ENCODE measurements at places on chromosomes 7 and 10.

DNA sequence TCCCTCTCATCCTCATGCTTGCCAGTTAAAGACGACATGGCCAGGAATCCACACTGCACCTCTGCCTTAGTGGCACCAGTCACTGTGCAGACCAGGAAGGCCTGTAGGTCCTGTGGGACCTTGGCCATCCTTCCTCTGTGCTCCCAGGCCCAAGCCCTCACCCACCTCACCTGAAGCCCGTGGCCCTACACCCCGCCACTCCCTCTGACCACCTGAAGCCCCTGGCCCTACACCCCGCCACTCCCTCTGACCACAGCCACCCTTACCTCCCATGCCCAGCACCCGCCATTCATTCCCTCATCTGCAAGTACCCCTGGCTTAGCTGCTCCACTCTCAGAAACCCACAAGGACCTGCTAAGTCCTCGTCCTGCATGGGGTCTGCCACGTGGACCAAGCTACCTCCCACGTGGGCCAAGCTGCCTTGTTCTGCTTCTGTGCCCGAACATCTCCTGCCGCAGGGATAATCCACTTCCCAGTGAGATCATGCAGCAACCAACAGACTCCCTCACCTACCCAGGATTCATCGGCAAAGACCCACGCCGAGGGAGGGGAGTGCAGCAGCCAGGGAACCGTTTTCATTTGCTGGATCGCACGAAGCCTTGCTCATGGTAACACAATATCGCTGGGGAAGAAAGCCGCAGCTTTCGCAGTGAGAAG is 151.2 kb downstream of the TCERG1L start:
- no peak for DNase-seq

DNA sequence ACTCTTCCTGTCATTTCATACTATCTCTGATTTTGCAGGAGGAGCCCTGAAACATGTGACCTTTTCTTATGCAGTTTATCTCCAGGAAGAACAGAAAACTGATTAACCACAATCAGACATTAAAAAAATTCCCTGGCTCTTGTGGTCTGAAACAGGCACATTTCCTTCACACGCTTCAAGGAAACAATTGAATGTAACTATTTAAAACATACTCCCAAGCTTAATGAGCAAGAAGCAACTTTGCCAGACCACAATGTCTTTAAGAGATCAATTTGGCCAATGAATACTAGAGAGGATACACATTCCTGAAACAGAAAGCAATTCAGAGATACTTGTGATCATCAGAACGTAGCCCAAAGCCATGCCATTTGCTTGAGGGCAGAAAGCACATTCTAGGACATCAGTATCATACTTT is 65.8 kb downstream of the PIP4K2A start:
- no peak for DNase-seq

DNA sequence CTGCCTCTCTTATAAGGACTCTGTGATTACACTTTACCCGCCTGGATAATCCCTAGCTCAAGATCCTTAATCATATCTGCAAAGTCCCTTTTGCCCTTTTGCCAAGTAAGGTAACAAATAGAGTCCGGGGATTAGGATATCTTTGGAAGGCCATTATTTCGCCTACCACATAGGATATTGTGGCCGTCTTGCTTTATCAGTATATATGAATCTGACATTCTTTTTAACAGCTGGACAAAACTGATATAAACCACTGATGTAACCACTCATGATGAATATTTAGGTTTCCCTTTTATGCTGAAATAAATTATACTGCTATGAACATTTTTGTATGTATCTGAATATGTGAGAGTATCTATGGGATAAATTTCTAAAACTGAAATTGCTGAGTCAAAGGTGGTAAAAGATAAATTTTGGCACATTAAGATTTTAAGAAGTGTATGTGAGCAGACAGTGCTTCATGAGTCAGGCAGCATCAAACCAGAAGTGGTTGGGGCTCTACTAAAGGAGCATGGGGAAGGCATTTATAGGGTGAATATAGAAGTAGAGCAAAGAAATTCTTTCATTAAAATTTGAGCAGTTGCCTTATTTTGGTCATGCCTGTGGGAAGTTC is 44.7 kb downstream of the AVL9 start:
- DNase-seq: no peak

GRCh38 chr10:5103481-5103880 is 9.3 kb downstream of the AKR1C3 start:
- DNase-seq: no peak

- no peak for DNase-seq
Observed at GRCh38 chr7:8433477-8434289, at the start of gene NXPH1. NXPH1 (plus strand) TSS chr7:8433609.

- DNase-seq: no peak
Observed at GRCh38 chr10:89567576-89568245, 32.3 kb upstream of the SLC16A12 start.

DNA sequence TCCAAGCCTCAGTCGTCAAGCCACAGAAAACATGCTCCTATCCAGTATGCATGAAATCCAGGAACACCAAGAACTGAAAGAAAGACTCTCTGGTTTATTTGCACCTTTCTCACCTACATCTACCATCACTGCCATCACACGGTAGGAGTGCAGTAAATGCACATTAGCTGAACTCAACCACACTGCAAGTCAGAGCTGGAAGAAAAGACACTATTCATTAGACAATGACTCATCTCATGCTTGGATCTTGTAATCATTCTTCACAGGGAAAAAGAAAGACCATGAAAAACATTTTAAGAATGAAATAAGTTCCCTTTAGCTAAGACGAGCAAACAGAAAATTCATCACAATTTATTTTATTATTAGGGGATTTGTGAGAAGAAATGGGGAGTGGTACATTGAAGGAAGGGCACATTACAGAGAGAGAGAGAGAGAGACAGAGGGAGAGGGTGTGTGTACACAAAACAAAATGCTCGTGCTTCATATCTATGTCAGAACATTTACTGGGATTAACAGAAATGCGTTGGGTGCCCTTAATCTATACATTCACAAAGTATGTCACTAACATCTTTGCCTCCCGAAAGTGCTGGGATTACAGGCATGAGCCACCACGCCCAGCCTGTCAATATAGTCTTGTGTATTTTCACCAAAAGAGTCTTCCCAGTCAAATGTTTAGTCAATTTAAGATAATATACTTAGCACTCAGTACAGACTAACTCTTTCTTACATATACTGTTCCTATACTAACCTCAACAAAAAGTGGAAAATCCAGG is 324.9 kb downstream of the PARD3 start:
- DNase-seq: no peak

GRCh38 chr7:23347033-23347681 is 48.0 kb downstream of the MALSU1 start:
- no peak for DNase-seq

GRCh38 chr10:97456034-97456685 is 10.2 kb downstream of the ZDHHC16 start:
- no peak for DNase-seq

DNA sequence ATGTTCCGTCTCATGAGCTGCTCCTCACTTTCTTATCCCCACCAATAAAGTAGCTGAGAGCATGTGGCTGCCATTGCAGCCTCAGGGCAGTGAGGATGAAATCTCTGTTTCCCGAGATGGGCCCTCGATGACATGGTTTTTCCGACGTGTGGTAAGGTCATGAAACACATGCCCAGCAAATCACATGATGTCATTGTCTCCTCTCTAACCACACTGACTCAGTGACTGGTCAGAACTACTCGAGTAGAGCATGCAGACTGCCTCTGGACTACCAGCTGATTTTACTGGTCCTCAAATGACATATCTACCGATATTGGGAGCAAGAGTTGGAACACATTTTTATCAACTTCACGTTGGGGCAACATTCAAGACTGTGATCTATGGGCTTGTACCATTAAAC is 786.1 kb downstream of the CNTNAP2 start:
- no peak for DNase-seq

DNA sequence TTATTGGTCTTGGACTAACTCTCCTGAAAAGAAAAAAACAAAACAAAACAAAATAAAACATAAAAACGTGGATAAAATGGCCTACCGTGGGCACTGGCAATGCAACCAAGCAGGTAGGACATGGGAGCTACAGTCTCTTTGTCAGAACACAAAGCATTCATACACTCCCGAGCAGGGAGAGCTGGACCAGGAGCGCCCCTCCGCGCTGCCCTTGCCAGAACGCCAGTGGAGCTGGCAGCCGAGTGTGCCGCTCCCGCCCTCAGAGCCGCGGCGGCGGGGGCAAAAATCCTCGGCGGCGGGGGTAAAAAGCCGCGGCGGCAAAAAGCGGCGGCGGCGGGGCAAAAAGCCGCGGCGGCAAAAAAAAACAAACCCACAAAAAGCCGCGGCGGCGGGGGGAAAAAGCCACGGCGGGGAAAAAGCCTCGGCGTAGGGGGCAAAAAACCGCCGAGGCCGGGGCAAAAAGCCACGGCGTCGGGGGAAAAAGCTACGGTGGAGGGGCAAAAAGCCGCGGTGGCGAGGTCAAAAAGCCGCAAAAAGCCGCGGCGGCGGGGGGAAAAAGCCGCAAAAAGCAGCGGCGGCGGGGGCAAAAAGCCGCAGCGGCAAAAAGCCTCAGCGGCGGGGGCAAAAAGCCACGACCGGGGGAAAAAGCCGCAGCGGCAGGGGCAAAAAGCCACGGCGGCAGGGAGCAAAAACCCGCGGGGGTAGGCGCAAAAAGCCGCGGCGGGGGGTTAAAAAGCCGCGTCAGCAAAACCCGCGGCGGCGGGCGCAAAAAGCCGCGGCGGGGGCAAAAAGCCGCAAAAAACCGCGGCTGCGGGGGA is 418.1 kb downstream of the ZNF716 start:
- no peak for DNase-seq

- DNase-seq: no peak
Observed at GRCh38 chr7:5545222-5545914, 121.7 kb upstream of the TNRC18 start.

DNA sequence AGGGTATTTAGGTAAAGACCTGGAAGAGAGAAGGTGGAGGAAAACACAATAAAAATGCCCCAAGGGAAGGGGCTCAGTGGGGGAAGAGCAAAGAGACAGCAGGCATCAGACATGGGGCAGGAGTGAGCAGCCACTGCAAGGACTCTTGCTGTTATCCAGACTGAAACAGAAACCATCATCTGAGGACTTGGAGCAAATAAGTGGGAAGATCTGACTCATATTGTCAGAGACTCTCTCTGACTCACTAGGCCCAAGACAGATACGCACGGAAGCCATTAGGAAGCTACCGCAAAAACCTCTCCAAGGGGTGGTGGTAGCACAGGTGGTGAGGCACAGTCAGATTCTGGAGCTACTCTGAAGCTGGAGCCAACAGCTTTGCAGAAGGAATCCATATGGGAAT is 110.7 kb downstream of the RNF32 start:
- peak; percentile 27 for DNase-seq

DNA sequence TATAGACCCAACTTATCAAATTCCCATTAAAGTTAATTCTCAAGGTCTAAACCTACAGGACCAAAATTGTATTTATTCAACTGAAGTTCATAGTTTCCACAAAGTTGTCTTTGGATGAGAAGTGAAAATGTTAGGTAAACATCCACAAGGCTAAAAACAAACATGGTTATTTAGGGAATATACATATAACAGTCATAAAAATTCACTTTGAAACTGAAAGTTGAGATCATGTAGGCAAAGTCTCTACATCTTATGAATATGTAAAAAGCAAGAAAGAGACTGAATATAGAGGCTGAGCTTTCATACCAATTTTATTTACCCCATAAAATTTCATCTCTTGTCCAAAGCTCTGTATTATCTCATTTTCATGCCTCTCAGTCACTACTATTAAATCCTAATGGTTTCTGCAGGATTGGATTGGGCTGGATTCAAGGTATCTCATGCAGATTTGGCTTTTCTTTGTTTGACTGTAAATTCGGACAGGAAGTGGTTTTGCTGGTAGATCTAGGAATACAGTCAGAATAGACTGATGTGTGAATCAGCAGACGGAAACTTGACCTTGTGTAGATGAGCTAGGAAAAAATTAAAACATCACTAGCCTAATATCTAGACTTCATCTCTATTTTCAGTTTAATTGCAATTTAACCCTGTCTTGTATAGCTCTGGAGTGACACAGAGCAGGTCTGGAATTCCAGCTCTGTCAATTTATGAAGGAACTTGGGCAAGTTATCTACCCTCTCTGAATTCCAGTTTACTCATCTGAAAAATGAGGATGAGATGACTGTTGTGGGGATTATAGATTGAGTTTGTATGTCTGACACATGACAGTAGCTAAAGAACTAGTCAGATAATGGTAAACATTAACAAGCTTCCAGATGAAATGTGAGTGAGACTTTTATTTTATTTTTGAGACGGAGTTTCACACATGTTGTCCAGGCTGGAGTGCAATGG is 27.3 kb upstream of the SKAP2 start:
- DNase-seq: no peak

GRCh38 chr10:14500172-14500765 is 169.5 kb upstream of the FRMD4A start:
- no peak for DNase-seq

GRCh38 chr10:86583983-86584382 is 62.4 kb upstream of the WAPL start:
- no peak for DNase-seq

DNA sequence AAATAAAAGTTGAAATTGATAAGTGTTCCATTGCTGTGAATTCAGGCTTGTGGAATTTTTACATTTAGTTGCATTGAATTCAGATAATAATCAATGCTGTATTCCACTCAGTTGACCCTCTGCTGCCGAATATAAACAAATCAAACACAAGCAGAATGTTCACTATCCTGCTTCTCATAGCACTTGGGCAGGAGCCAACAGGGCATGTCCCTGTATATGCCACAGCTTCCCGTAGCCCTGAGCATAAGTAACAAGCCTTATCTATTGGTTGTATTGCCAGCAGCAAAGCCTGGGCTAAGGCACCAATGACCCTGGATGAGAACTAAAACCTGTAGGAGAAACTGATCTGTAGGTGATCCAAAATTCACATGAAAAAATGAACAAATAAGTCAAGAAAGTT is 145.9 kb downstream of the ARHGAP12 start:
- no peak for DNase-seq

GRCh38 chr7:77415823-77416620 is at the start of gene GSAP:
GSAP (minus strand) TSS chr7:77416349; CDS start chr7:77416321, 28 bp downstream.
- no peak for DNase-seq

GRCh38 chr7:131627735-131628190 is 71.3 kb upstream of the PODXL start:
- no peak for DNase-seq

DNA sequence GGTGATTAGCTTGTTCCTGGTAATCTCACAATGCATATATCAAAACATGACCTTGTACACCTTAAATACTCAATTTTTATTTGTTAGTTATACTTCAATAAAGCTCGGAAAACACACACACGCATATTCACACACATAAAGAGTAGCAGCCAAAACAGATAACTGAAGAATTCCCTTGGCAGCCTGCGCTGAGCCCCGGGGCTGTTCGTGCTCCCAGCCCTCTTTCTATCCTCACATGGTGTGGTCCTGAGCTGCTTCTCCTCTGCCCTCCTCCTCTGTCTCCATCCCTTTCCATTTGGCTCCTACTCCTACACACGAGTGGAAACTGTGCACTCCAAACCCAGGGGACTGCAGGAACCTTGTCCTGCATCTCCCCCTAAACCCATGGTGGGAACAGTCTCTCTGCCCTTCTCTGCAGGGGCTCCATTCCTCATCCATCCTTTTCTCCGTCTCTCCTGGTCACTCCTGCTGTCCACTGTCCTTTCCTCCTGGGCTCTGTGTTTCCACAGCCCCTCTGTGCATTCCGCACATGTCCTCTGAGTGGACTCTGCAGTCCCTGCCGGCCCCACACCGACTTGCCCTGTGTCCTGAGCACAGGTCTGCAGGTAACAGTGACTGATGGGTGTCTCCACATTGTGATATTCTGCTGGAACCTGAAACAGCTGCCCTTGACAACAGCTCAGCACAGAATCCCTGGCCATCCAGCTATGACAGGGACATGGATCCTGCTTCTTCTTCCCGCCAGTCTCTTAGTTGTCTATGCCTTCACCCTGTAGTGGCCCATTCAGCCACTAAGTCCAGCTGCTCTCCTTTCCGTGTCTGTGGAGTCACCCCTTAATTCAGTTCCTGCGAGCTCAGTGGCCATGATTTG is 216.8 kb upstream of the ZNF32 start:
- no peak for DNase-seq
